GOT3 (cell line): ENCODE measurements at places on chromosomes 12 and 14.

DNA sequence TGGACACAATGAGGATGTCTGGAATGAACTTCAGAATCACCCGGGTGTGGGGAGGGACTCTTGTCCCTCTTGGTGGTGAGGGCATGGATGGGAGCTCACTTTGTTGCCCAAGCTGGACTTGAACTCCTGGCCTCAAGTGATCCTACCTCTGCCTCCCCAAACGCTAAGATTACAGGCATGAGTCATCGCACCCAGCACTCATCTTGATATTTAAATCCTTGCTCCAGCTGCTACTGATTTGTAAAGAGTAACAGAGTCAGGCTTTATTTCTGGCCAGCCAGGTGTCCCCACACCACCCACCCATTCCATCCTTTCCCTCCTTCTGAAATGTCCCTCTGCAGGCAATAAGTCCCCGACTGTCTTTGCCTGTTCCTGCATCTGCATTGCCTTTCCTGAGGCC, 4.9 kb downstream of the DDX54 start:
- DNase-seq = no peak

GRCh38 chr14:42673963-42674362, 1067.3 kb downstream of the LRFN5 start:
- no peak for DNase-seq

DNA sequence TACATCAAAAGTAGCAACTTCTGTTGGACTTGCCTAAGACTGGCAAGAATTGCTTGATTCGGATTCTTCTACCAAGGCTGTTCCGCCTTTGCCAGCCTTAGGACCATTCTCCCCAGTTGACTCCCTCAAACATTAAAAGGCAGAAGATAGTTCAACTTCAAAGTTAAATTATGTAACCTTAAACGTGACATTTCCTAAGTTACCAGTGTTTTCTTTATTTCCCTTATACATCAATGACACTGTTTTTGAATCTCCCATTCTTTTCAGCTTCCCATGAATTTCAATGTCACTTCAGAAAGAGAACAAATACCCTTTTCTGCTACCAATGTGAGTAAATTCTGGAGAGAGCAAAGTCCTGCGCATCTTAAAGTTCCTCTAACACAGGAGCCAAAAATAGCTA, 25.2 kb downstream of the CAPRIN2 start:
- DNase-seq = no peak

GRCh38 chr12:55818140-55818728, 393 bp downstream of the ORMDL2 start:
- DNase-seq = no peak

DNA sequence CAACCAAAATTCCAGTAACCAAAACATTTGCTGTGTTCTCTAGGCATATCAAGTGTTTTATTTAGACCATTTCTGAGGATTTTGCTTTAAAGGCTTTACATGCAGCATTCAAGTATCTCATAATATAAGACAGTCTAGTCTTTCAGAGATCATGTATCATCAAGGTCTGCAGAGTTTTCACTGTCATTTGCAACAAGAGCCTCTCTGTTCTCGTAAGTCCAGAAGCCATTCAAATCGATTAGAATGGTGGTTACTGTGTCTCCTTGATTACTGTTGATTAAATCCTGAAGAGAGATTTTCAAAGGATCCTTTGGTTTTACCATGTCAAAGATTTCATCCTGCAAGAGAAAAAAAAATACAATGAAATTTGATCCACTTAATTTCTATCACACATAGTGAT, 36.3 kb downstream of the PPP2R3C start:
- DNase-seq = no peak

DNA sequence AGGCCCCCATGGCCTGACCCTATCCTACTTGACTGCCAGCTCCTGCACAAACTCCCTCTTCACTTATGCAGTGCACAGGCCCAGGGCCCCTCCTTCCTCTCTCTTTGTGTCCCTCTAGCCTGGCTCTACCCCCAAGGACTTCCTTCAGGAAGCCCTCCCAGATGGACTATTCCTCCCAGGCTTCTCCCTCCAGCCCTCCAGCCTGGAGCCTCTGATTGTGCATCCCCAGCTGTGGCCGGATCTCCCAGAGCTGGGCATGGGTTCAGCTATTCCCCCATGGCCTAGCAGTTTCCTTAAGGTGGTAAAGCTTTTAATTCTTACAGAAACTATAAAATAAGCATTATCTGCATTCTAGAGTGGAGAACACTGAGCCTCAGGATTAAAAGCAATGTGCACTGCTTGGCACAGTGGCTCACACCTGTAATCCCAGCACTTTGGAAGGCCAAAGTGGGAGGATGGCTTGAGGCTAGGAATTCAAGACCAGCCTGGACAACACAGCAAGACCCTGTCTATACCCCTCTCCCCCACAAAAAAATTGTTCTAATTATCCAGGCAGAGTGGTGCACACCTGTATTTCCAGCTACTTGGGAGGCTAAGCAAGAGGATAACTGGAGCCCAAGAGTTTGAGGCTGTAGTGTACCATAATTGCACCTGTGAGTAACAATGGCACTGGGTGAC, 16.8 kb upstream of the KRT8 start:
- DNase-seq = no peak
